ENCODE measurements at places on chromosomes 5 and 9.

DNA sequence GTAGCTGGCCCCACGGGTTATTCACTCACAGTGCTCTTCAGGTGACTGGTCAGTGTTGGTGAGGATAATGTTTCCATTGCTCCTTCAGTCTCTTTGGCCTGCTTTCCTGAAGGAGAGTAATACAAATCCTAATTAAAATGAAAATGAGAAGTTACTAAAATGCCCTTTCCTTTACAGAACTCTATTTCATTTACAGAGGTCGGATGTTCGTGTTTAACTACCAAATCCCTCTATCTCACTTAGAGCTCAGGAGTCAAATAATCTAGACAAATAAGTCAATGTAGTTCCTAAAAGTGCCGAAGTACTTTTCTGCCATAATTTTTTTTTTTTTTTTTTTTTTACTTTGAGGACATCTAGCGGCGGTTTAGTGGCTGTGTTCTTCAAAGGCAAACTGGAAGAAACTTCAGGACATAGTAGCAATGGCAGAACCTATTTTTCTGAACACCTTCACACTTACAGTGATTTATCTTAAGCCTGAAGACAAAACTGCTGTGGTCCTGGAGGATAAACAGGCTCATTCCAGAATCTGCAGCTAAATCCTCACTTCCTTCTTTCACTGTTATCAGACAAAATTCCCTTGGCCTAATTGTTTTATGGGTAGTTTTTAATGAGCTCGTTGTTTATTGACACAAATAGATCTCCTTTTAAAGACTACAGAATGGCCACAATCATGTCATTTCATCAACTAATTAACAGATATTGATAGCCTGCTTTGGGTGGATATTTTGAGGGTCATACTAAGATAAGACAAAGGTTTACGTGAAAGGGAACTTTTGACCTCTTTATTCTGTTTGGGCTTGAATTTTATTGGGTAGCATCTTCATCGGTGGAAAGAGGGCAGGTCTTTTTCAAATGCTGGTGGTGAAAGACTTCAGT is 207.6 kb upstream of the DMRTA1 start:
- no peak for DNase-seq

DNA sequence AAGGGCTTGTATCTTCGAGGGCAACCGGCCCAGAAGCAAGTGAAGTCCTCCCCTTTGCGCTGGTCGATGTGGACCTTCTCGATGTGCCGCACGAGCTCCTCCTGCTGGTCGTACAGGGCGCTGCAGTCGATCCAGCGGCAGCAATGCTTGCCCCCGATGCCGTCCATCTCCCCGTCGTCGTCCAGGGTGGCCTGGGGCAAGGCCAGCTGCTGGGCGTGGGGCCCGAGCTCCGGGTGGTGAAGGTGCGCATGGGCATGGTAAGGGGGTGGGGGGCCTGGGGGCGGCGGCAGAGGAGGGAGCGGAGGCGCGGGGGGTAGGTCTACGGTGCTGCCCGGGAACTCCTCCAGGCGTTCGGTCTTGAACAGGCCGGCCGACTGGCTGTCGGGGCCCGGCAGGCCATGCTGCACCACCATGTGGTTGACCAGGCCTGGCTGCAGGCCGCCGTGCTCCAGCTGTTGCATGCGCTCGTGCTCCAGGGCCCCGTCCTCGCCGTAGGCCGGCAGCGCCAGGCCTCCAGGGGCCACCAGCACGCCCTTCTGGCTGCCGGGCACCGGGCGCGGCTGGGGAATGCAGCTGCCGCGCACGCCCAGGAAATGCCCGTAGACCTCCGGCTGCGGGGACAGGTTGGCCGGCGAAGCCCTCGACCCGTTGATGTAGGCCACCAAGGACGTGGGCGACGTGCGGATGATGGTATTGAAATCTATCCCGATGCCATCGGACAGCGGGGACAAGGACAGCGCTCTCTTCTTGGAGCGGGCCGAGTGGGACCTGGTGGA is 181.8 kb downstream of the GLIS3 start:
- DNase-seq = no peak

GRCh38 chr9:89426384-89426961 is 71.4 kb downstream of the SEMA4D start:
- no peak for DNase-seq

- no peak for DNase-seq
Measured at GRCh38 chr5:96070622-96071225, 109.1 kb upstream of the ELL2 start.

GRCh38 chr9:38062498-38063362 is 6.3 kb downstream of the SHB start:
- DNase-seq = no peak

GRCh38 chr5:90747693-90748092 is 189.1 kb downstream of the ADGRV1 start:
- no peak for DNase-seq
